Hematopoietic multipotent progenitor cell treated with erythropoietin and hydrocortisone succinate and interleukin-3 and kit ligand, for 17 days (in vitro differentiated cells): ENCODE measurements at places on chromosomes 2 and 18.
A peak's percentile ranks its signal among the peaks of the same experiment; 100 is the strongest.

DNA sequence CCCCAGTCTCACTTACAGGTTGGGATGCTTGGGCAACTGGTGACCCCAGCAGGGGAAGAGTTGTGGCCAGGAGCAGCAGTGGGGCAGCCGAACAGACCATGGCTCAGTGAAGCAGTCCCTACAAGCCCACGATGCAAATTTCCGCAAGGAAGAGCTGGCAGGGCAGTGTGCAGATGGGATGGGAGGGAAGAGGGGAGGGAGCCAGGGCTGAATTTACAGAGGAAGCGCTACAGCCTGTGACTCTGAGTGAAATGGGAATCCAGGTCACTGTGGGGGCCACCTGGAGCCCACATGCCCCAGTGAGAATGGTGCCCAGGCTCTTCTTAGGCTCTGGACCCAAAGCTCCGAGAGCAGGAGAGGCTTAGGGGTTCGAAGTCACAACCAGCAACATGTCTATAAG lies 27.0 kb upstream of the SELENOI start:
- DNase-seq = no peak

DNA sequence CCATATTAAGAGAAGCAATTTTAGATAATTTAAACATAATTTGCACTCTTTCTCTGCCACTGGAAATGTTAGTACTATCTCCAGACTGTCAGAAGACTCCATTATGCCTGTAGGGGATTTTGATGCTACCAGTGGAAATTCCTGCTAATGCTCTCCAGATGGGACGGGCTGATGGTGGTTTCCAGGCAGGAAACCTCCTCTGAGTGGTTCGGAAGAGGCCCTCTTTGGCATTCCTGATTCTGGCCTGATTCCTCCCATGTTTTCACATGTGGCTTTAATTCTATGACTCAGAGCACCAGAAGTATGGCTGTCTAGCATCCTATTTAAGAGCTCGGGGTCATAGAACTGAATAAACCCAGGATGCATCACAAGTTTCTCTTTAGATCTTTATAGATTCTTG lies 70.9 kb upstream of the ST6GAL2 start:
- no peak for DNase-seq

DNA sequence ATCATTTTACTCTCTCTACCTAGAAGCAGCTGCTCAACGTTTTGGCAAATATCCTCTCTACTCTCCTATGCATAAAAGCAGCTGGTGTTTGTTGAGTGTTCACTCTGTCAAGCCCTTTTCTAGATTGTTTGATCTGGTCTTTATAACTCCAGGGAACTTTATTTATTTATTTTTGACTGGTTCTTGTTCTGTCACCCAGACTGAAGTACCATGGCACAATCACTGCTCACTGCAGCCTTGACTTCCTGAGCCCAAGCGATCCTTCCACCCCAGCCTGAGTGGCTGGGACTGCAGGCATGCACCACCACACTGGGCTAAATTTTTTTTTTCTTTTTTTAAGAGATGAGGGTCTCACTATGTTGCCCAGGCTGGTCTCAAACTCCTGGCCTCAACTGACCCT lies 12.7 kb downstream of the CATIP start:
- no peak for DNase-seq

GRCh38 chr2:195367809-195368208 lies 289.2 kb upstream of the SLC39A10 start:
- no peak for DNase-seq

- peak; percentile 38 for DNase-seq
These were observed 298.9 kb downstream of the DSEL start for GRCh38 chr18:67217551-67218166.

GRCh38 chr2:96024336-96025193 lies 10.2 kb downstream of the GPAT2 start:
- no peak for DNase-seq

DNA sequence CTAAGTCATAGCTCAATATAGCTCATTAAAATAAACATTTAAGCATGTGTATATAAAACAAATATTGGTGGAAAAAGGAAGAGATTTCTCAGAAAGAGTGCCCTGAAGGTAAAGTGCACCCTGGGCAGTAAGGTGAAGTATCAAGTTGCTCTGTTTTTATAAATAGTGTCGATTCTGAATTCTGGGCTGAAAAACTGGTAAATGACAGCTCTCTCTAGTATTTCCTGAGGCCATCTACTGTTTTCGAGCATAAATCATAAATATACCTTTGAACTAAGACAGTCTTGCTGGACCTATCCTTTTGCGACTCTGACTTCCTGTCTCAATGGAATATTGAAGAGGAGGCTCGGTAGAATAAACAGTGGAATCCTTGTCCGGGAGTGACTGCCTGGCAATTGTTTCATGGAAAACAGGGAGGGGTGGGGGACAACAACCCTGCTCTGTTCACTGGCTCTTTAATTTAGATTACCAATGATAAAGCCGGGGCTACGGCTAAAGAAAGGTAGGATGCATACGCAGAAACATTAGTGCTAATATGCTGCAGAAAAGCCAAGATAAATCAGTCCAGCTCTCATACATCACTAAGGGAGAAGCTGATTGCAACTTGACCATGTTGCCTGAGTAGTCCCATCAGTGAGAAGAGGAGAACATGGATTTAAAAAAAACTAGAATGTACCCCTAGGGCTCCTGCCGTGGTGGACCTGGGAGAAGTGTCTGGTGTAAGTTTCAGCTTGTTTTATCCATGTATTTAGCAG lies 124.1 kb downstream of the RAPGEF4 start:
- no peak for DNase-seq

- no peak for DNase-seq
These were observed 146.8 kb upstream of the PID1 start for GRCh38 chr2:229417916-229418315.

GRCh38 chr2:81283081-81283480 lies 978.5 kb upstream of the LRRTM1 start:
- DNase-seq = no peak

GRCh38 chr2:96950381-96951124 lies 35.8 kb downstream of the FAM178B start:
- no peak for DNase-seq

DNA sequence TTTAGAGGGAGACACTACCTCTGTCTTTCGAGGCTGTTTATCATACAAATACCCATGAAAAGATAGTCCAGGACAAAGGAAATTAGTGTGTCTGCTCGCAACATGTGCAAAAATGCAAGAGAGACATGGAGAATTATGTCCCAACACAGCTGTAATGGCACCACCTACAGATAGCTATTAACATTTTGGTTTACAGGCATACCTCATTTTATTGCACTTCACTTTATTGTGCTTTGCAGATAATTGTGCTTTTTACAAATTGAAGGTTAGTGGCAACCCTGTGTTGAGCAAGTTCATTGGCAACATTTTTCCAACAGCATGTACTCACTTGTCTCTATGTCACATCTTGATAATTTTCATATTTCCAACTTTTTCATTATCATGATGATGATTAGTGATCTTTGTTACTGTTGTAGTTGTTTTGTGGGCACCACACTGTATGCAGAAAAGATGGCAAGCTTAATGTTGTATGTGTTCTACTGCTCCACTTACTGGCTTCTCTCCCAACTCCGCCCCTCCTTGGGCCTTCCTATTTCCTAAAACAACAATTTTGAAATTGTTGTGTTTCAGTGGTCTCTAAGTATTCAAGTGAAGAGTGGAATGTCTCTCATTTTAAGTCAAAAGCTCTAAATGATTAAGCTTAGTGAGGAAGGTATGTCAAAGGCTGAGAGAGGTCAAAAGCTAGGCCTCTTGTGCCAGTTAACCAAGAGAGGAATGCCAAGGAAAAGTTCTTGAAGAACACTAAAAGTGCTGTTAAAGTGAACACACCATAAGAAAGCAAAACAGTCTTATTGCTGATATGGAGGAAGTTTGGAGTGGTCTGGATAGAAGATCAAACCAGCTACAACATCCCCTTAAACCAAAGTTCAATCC lies 52.0 kb downstream of the ANKRD12 start:
- no peak for DNase-seq

GRCh38 chr2:15076668-15077067 lies 444.2 kb downstream of the LRATD1 start:
- no peak for DNase-seq

GRCh38 chr2:28776471-28776870 lies 24.8 kb downstream of the PPP1CB start:
- DNase-seq = no peak

- DNase-seq = no peak
These were observed 24.8 kb upstream of the ZNF638 start for GRCh38 chr2:71306762-71307161.

- DNase-seq = no peak
These were observed 13.1 kb downstream of the QPCT start for GRCh38 chr2:37357530-37357929.

DNA sequence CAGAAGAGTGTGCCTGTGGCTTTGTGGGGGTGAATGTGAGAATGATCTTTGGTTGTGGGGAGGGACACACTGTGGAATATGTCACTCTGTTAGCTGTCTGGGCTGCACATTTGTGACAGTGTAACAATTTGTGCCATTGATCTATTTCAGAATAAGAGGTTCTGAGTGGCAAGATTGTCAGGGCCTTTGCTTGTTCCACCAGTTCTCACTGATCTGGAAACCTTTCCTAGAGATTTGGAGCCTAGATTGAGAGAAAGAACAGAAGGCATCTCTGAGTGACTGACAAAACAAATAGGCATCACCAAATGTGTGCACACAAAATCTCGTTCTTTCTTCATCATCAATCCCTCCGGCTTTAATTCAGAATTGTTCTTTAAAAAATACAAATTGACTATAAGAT lies 153.6 kb downstream of the KLHL29 start:
- DNase-seq = no peak

DNA sequence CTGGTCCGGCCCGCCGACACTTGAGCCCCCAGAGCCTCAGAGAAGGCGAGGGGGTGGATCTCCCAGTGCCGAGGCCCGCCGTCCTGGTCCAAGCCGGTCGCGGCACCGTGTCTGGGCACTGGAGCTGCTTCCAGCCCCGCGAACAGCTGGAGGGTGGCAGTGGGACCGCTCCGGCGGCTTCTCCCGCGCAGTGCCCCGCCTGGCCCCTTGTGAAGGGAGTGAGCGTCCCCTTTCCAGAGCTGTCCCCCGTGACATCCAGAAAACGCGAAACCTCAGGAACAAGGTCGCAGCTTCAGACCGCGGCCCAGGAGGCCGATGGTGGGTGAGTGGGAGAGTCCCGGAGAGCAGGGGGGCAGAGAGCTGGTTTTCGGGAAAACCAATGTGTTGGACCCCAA lies 579 bp upstream of the EMX1 start:
- no peak for DNase-seq

- no peak for DNase-seq
These were observed 101.4 kb downstream of the CDH2 start for GRCh38 chr18:28075501-28075900.

GRCh38 chr2:20231159-20231558 lies 6.2 kb upstream of the SDC1 start:
- DNase-seq = no peak

- DNase-seq = no peak
These were observed 47.2 kb downstream of the TMEM178A start for GRCh38 chr2:39712953-39713352.

DNA sequence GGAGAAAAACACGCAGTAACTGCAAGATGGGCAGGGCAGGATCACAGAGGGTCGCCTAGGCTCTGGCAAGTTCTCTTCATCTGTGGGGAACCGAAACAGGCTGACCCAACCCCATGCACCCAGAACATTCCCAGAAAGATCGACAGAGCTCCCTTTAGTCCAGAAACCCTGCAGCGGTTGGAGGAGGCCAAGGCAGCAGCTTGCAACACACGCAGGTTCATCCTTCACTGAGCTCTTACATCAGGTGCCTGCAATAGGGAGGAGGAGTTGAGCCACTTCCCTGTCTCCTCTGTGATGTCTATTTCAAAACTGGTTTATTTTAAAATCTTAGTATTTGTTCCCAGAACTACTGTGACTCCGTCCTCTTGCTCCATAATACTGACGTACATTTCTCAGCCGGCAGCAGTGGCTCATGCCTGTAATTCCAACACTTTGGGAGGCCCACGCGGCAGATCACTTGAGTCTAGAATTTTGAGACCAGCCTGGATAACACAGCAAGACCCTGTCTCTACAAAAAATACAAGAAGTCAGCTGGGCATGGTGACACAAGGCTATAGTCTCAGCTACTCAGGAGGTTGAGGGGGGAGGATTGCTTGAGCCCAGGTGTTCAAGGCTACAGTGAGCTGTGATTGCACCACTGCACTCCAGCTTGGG lies 11.5 kb upstream of the SLC11A1 start:
- no peak for DNase-seq

- DNase-seq = no peak
These were observed 231.0 kb downstream of the INSIG2 start for GRCh38 chr2:118319271-118319684.

DNA sequence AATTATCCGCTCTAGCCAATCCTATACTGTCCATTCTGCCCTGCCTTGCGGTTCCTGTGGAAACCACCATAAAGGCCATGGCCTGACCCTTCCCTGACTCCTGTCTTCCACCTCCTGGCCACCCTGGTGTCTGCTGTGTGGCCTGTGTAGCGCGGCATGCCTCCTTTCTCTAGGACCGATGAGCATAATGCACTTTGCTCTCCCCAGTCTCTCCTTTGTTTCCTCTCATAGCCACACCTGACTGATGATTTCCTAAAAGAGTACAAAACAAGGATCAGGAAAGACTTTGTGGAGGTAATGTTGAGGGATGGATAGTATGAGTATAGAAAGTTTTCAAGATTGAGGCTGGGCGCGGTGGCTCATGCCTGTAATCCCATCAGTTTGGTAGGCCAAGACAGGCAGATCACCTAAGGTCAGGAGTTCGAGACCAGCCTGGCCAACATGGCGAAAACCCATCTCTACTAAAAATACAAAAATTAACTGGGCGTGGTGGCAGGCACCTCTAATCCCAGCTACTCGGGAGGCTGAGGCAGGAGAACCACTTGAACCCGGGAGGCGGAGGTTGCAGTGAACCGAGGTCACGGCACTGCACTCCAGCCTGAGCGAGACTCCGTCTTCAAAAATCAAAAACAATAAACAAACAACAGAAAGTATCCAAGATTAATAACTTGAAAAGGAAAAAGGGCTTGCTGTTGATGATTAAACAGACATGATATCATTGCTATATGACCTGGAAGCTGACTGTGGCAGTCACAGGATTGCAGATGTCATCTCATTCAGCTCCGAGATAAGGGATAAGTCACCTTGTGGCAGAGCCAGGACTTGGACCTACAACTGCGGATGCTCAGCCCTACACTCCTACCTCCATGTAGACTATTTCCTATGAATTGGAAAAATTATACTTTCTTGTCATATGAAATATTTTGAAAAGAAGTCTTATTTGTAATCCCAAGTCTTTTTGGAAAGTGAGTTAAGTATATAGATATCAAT lies 16.6 kb downstream of the SOWAHC start:
- no peak for DNase-seq

DNA sequence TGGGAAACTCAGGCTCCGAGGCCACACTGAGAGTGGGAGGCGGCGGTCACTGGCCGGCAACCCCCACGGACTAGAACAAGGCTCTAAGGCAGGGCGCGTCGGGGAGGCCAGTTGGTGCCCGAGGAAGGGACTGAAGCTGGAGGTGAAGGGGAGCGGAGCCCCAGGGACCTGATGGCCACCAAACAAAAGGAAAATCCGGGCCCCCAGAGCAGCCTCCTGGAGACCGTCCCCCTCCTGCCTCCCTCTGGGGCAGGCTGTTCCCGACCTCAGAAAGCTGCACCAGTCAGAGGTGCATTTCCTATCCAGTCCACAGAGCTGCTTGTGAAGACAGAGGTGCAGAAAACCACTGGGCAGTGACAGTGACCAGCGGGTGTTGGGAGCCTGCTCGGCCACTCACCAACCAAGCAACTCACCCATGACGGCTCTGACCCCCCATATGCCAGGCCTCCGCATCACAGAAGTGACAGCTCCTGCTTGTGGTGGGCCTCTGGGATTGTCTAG lies 172.7 kb downstream of the TWIST2 start:
- DNase-seq = no peak
